ENCODE measurements at places on chromosomes 11 and 22.

- DNase-seq: no peak
Measured at GRCh38 chr11:64210301-64211020, 3.9 kb downstream of the FERMT3 start.

GRCh38 chr22:20430720-20431510 lies 6.7 kb downstream of the SCARF2 start:
- DNase-seq: peak; percentile 53

GRCh38 chr22:44424867-44425693 lies 73.0 kb downstream of the RTL6 start:
- DNase-seq: no peak

DNA sequence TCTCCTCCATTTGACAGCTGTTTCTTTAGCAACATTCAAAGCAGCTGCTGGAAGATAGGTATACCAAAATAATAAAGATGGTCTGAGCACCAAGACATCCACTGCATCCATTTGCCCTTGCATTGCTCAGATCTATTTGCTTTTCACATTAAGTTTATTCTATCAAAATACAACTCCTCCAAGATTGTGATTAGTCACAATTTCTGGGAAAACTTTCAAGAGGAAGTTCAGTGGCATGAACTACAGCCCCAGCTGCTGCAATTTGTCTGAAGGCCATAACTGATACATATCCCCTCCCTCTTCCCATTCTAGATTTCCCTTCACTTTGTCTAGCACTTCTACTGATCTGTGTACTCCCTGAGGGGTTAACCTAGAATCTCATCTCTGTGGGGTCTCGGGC lies 117.5 kb upstream of the CEP126 start:
- no peak for DNase-seq

DNA sequence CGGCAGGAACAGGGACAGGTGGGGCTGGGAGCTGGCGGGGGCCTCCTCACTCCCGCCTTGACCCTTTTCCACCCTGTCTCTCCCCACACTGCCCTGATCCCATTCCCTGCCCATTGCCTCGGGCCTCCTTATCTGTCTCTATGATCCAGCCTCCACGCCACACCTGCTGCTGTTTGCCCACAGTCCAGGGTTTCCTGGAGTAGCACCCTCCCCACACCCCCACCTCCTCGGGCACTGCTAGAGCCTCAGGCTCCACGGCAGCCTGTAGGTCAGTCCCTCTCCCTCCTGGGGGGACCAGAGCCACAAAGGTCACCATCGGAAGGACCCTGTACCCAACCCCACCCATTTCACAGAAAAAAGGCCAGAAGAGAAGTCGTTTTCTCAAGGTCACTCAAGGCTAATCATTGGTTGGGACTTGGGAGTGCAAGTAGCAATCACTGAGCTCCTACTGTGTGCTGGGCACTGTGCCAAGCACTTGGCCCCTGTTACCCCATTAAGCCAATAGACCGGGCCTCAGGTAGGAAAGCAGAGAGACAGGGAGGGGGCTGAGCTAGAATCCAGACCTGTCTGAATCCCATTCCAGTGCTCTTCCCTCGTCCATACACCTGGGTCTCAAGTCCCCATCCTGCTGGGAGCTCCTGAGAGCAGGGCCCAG lies 71.8 kb downstream of the PDE2A start:
- DNase-seq: no peak

DNA sequence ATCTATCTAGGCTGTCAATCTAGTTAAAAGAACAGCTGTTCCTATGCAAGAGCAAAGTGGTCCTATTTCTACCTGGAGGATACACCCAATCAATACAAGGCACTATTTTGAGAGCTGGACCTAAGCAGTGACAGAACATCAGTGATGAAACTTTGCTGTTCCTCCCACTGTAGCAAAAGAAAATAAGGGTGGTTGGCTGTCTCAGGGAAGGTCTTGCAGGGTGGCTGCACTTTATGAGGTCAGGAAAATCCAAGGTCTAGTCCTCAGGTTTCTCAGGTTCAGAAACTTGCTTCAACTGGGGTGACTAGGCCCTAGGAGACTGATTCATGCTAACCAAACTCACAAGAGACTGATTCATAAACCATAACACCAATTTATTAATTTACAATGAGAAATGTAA lies 11.6 kb downstream of the CPSF7 start:
- DNase-seq: no peak

DNA sequence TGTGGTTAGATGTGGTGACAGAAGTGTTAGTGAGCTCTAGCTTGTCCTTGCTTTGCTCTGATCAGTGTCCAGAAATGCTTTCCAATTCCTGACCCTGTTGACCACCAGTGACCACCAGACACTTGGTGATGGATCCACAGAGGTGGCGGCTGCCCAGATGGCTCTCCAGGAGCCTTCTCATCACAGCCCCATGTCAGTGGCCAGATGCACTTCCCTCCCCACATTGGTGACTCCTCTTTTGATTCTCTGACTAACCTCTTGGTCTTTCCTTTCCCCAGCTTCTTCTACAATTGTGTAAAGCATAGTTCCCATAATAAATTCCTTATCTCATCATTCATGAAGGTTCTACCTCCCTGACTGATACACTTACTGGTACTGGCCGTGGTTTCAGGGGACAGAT lies 40.1 kb upstream of the CXCR5 start:
- DNase-seq: no peak

- no peak for DNase-seq
Measured at GRCh38 chr11:93116641-93117441, 81.0 kb downstream of the SLC36A4 start.

DNA sequence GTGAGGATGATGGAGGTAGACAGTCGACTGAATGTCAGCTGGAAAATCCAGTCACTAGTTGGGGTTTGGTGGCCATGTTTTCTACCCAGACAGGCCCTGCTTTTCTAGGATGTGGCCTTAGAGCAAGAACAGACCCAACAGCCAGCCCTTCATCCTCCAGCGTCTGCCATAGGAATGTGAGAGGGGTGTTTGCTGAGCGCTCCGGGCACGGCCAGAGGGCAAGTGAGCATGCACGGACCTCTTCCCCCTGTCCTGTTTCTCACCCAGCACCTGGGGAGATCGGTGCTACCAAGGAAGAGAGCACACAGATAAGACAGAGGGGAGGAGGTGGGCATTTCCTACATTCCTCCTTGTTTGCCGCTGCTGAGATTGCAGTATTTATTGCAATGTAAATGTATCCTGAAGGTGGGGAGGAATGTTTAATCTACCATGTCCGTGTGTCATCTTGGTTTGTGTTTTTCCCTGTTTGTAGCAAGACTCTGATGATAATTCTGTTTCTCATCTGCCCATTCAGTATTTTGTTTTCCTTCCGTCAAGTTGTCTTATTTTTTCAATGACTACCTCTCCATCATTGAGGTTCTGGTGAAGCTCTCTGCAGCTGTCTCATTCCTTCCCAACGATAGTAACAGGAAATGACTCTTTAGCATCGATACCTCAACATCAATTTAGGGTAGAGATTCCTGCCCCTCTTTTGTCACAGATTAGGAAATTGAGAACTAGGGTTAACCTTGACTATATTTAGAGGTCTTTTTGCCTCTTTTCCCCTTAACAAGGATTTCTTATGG lies 4.9 kb upstream of the ATF4 start:
- DNase-seq: no peak

DNA sequence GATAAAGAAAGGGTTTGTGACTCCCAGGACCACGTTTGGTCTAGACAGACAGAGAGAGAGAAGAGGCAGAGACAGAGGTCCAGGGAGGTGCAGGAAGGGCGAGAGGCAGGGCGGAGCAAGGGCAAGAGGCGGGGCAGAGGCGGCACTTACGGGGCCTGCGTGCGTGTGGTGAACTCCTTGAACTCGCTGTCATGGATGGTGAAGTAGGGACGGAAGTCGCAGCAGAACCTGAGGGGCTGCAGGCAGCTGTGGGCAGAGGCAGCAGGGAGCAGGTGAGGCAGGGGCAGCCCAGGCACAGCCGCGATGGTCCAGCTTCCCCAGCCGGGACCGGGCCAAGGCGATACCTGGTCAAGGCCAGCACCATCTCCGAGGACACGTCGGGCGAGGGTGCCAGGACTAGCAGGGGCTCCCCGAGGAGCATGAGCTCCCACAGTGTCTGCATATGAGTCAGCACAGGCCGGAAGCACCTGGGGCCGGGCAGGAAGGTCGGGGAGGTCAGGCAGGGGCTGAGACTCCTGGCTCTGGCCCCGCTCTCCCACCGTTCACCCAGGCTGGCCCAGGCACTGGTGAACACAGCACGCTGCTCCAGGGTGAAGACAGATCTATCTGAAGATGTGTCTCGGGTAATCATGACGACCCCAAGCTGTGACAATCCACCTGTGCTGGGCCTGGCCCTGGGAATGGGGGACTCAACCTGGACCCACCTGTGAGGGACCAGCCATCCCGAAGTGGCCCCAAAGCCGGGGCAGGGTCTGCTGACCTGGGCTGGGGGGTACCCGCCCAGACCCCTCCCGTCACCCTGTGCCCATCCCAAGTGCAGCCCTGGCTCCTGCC lies 7.2 kb upstream of the PLXNB2 start:
- no peak for DNase-seq

- no peak for DNase-seq
Measured at GRCh38 chr22:23606204-23607131, 25.7 kb downstream of the DRICH1 start.

DNA sequence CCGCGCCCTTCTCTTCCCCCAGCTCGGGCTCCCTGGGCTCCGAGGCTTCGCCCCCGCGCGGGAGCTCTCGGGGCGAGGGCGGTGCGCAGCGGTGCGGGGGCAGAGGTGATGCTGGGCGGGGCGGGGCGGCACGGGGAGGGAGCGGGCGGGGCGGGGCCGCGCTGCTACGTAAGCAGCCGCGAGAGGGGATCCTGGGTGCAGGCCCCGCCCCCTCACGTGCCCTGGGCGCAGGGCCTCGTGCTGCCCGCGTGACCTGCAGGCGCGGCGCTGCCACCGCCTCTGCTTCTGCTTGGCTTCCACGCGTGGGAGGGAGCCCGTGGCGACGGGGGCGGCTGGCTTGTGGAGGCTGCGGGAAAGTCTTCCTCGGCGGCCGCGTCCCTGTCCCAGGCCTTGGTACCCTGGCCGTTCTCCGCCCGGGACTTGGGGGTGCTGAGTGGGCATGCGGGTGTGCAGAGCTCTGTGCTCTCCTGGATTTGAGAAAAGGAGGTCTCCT lies 132.6 kb upstream of the HSD17B12 start:
- no peak for DNase-seq

DNA sequence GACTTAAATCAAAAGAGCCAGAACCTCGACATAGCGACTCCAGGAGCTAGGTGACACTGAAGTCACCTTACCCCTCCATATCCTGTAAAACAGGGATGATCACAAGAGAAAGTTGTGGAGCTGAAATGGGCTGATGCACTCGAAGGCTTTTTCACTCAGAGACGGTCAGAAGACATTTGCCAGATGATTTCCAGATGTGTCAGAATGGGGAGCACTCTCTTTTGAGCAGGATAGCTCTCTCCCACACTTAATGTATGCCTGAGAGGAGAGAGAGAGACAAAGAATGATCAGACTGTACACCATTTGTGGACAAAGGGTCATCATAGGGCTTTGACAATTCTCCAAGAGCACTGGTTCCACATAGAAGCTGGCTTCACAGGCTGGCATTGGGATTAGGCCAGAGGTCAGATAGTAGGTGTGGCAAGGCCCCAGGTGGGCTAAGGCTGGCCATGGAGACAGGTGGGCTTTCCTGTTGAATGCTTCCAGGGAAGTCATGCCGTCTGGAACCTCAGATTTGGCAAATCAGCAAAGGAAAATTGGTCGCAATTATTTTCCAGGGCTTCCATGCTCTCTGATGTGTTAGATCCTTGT lies 42.3 kb upstream of the ETS1 start:
- no peak for DNase-seq

DNA sequence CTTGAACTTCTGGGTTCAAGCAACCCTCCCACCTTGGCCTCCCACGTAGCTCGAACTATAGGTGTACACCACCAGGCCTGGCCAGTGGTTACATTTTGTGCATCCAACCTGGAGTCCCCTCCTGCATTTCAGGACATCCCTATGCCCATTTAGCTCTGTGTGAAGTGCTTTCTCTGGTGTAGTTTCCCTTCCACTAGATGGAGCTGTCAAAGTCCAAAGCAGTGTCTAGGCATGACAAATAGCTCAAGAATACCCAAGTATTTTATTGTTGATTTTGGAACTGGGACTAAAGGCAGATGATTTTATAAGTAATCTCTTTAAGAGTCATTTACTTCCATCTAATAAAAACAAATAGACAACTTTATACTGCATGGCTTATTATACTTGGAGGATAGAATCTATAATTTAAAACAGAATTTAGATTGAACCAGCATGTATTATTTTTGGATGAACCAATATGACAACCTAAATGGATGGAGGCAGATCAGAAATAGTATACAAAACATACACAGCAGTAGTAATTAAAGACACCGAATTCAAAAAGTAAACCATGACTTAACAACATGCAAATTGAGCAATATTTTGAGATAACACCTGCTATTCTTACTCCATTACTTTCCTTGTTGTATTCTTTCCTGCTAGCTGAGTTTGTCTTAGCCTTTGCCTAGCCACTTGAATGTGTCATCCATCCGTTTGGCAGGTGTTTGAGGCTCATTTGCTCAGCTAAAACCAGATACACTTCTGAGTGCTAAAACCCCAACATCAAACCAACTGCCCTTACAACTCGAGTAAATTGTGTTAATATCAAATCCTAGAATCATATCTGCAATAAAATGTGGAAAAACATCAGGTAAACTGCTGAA lies 37.7 kb downstream of the EIF4ENIF1 start:
- no peak for DNase-seq

GRCh38 chr11:64553554-64554201 lies 37.3 kb upstream of the SLC22A12 start:
- DNase-seq: peak; percentile 45

- no peak for DNase-seq
Measured at GRCh38 chr11:17351172-17351509, 459 bp upstream of the NCR3LG1 start.

- no peak for DNase-seq
Measured at GRCh38 chr11:134785660-134786284, 373.7 kb upstream of the B3GAT1 start.

GRCh38 chr11:122633219-122633829 lies 22.2 kb upstream of the UBASH3B start:
- no peak for DNase-seq

GRCh38 chr11:33829430-33830141 lies 55.3 kb upstream of the FBXO3 start:
- DNase-seq: no peak

DNA sequence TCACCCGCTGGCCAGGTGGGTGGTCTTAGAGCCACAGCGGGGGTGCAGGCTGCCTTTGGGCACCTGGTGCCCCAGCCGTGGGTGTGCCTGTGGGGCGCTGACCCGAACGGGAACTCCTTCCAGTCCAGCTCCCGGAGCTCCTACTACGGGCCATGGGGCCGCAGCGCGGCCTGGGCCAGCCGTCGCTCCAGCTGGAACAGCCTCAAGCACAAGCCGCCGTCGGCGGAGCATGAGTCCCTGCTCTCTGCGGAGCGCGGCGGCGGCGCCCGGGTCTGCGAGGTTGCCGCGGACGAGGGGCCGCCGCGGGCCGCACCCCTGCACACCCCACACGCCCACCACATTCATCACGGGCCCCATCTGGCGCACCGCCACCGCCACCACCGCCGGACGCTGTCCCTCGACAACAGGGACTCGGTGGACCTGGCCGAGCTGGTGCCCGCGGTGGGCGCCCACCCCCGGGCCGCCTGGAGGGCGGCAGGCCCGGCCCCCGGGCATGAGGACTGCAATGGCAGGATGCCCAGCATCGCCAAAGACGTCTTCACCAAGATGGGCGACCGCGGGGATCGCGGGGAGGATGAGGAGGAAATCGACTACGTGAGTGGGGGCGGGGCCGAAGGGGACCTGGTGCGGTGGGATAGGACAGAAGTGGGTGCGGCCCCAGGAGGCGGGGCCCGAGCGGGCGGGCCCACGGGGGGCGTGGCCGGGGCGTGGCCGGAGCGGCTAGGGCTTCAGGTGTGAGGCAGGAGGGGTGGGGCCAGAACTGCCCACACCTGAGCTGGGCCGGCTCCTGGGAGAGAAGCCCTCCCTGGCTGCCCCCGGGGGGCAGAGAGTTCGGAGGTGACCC lies 91.5 kb downstream of the CACNA1I start:
- peak; percentile 77 for DNase-seq

GRCh38 chr11:78499971-78500370 lies 74.7 kb downstream of the NARS2 start:
- no peak for DNase-seq

Measured in T-helper 17 cell (primary cell).